Ammon's horn (tissue), 1 donor: ENCODE measurements at places on chromosomes 3 and 15.

DNA sequence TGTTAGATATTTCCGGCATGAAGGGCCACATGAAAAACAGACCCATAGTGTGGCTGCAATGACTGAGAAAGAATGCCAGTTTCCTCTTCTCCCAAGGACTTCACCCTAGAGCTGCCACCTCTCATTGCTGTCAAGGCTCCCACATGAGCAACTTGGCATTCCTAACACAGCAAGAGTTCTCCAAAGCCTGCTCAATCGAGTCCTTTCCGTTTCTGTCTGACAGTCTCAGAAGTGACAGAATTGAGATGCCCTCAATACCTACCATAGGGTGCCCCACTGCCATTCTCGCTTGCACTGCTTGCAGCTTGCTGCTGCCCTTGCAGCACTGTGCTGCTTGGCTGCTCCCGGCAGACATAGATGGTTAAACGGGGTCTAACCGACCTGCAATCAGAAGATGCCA lies 44.3 kb downstream of the UBP1 start:
- DNase-seq, result no peak

DNA sequence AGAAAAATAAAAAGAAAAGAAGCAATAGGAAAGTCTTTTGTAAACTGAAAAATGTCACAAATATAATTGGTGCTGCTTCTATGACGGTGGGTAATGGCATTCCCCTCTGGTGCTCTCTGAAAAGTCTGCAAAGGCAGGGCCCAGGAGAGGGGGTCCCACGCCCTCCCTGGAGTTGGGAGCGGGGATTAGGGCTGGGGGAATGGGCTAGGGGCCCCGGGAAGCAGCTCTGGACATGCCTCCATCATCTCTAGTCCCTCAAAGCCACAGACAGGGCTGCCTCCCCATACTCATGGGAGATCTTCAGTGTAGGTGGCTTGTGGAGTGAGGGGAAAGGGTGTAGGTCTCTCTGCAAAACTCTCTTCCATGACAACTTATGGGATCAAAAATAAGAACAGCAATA lies 7.8 kb upstream of the RHCG start:
- no peak for DNase-seq

DNA sequence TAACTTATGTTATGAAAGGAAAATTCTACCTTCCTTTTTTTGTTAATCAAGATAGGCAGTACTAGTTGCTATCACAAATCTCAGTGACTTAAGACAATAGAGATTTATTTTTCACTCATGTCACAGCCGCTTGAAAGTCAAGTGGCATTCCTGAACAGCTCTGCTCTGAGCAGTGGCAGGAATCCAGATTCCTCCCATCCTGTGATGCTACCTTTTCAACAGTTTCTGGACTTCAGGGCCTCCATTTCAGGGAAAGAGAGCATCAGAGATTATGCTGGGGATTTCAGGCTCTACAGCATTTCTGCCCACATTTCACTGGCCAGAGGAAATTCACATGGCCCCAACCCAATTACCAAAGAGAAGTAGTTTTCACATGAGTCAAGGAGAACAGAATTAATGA lies 83.4 kb downstream of the IL1RAP start:
- DNase-seq, result no peak

DNA sequence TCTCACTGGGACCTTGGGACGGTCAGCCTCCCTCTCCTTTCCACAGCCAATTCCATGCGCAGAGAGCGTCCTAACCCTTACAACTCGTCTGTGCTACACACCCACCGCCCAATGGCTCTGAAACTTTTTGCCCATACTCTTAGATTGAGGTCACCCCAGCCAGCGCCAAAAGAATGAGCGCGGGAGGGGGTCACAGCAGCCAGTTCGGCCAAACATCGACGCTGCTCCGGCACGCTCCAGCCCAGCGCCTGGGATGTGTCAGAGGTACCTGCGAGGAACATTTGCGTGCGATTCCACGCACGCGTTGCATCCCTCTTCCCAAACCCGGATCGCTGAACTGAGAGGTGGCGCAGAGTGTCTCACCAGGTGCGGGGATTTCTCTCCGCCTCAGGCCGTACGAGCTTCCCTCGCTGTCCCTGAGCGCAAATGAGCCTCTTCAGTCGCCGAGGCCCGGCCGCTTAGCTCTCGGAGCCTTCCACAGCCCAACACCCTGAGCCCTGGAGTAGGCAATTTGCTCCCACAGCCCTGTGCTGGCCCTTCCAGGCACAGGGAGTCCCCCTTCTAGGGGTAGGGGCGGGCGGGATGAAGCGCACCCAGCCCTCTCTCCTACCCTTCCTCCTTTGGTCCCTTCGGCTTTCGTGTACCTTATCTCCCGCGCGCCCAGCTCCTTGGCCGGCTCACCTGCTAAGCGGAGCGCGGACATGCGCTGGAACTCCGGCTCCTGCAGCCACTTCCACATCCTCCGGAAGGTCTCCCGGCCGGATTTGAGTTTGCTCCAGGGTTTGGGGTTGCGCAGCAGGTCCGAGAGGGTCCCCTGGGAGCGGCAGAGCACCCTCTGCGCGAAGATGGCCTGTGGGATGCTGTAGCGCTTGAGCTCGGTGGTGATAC lies 1.8 kb downstream of the ONECUT1 start:
- DNase-seq, result no peak

DNA sequence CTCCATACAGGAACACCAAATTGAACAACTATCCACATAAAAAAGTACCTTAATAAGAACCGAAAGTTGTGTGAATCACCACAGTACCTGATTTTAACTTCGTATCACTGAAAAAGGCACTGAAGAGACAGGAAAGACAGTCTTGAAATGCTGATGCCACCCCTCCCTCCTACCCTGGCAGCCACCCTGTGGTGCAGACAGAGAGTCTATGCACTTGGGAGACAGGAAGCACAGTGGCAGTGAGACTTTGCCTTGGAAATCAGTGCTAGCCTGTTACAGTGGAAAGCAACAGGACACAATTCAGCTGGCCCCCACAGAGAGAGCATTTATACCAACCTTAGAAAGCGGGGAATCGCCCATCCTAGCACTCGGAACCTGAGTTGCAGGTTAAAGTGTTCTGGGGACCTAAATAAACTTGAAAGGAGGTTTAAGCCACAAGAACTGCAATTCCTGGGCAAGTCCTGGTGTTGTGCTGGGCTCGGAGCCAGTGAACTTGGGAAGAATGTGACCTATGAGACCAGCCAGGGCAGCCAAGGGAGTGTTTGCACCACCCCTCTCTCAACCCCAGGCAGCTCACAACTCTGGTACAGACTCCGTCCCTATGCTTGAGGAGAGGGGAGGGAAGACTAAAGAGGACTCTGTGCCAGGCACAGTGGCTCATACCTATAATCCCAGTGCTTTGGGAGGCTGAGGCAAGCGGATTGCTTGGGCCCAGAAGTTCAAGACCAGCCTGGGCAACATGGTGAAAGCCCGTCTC lies 240.1 kb downstream of the ISL2 start:
- peak; percentile 41 for DNase-seq

DNA sequence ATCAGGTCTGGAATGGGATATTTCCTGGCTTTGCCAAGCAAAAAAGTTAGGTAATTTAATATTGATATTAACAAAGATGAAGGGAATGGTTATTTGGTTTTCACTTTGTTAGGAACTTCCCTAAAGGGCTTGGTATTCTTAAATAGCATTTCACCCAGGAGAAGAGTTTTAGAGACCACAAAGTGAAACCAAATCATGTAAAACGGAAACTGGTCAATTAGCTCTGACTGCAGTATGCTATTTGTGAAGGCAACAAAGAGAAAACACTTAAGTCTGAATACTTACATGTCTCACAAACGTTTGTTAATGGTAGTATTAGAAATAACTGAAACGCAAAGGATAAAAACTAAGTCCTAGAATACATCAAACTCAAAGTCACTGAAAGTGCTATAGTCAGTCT lies 32.4 kb upstream of the SETMAR start:
- no peak for DNase-seq

DNA sequence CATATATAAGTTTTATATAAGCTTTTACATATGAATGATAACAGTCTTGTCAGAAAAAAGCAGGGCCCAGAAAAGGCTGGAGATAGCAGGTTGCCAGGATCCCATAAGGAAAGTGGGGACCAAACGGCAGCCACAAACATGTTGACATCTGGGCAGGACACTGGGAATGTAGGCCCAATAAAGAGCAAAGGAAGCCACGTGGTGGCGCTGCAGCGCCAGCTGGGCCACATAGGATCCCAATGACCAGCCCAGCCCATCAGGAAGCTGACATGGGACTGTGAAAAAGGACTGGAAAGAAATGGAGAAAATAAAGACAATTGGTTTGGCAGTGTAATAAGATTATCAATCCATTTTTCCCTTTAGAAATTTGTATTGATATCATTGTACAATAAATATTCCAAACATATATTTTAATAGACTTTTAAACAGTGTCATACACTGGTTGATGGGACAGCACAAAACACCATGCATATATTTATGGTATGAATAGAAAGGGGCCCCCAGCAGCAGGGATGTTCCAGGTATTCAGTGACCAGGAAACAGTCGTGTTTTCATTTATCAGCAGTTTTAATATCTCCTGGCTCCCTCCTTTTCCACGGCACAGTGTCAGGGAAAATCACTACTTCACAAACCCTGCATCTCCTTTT lies 89.0 kb upstream of the STRIT1 start:
- peak; percentile 65 for DNase-seq

- DNase-seq, result no peak
These were observed 123.3 kb downstream of the SERPINI1 start for GRCh38 chr3:167858865-167859264.

DNA sequence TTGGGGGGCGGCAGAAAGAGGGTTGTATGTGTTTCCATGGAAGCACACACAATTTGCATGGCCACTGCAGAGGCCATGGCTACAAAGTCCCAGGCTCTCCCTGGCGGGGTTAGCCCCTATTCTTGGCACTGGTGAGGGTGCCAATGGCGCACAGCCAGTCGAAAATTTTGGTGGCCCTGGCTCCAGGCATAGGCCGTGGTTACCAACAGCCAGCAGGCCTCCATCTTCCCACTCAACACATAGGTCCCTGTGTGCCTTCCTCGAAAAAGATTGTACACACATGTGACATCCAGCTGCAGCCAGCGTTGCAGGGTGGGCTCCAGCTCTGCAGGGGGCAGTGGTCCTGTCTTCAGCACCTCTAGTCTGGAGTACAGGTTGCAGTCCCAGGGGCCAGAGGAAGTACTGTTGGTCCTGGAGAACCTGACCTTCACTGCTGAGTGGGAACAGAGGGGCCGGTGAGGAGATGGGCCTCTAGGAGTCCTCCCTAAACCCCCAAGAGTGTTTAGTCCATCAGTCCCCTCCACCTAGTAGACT lies 7.1 kb downstream of the P4HTM start:
- DNase-seq, result no peak

GRCh38 chr3:4043867-4044575 lies 244.8 kb downstream of the LRRN1 start:
- DNase-seq, result peak; percentile 13

DNA sequence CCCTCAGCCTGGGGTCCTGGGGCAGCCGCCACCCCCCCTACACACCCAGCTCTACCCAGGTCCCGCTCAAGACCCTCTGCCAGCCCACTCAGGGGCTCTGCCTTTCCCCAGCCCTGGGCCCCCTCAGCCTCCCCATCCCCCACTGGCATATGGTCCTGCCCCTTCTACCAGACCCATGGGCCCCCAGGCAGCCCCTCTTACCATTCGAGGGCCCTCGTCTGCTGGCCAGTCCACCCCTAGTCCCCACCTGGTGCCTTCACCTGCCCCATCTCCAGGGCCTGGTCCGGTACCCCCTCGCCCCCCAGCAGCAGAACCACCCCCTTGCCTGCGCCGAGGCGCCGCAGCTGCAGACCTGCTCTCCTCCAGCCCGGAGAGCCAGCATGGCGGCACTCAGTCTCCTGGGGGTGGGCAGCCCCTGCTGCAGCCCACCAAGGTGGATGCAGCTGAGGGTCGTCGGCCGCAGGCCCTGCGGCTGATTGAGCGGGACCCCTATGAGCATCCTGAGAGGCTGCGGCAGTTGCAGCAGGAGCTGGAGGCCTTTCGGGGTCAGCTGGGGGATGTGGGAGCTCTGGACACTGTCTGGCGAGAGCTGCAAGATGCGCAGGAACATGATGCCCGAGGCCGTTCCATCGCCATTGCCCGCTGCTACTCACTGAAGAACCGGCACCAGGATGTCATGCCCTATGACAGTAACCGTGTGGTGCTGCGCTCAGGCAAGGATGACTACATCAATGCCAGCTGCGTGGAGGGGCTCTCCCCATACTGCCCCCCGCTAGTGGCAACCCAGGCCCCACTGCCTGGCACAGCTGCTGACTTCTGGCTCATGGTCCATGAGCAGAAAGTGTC lies 30.2 kb downstream of the PTPN23 start:
- DNase-seq, result no peak

GRCh38 chr3:157529085-157529484 lies 25.9 kb upstream of the VEPH1 start:
- no peak for DNase-seq

GRCh38 chr15:101438482-101439284 lies 50.8 kb downstream of the PCSK6 start:
- no peak for DNase-seq

DNA sequence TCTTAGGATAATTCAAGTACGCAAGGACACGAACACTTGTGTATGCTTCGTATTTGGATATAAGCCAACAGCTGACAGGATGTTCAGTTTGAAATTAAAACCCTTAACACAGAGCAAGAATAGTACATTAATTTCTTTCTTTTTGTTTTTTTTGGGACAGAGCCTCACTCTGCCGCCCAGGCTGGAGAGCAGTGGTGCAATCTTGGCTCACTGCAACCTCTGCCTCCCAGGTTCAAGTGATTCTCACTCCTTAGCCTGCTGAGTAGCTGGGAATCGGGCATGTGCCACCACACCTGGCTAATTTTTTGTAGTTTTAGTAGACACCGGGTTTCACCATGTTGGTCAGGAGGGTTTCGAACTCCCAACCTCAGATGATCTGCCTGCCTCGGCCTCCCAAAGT lies 32.4 kb downstream of the TOMM70 start:
- DNase-seq, result no peak

DNA sequence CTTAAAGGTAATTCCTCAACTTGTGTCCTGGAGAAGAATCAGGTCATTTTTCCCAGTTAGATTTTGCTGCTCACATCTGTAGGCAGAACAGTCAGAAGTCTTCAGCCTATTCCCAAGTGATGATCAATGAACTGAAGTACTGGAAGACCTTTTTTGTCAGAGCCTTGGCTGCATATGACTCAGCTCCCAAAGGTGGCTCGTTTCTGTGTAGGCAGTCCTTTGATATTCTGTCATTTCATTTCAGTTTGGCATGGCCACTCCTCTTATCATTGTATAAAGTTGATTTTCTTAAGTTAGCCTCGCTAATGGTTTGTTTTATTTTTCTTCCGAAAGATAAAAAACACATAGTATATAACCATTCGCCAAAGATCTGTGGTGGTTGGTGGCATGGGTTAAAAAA lies 90.7 kb downstream of the KLHL25 start:
- no peak for DNase-seq

- no peak for DNase-seq
These were observed 89.1 kb downstream of the CRYGS start for GRCh38 chr3:186454881-186455703.

- DNase-seq, result no peak
These were observed 334.9 kb downstream of the TBC1D5 start for GRCh38 chr3:17407576-17407975.

GRCh38 chr3:196842567-196843434 lies 24.9 kb upstream of the SENP5 start:
- DNase-seq, result no peak

DNA sequence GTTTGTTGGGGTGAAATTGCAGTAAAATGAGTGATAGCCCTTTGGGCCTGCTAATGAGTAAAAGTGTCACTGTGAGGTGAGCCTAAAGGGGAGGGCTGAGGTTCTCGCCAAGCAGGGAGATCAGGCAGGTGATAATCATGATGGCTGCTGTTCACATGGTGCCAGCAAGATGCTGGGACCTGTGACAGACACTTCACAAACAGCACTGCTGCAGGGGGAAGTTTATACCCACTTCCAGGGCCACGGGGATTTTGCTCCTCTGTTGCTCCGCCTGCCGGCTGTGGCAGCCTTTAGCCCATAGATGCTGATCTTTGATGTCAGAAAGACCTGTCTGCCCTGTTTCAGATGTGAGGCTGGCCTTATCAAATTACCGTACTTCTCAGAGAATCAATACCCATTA lies 96.7 kb downstream of the SV2B start:
- no peak for DNase-seq
